ENCODE measurements at places on chromosomes 3 and 15.

GRCh38 chr3:17133632-17134545 lies 249.1 kb downstream of the PLCL2 start:
- no peak for DNase-seq

- no peak for DNase-seq
Observed at GRCh38 chr3:65996589-65996988, 42.1 kb downstream of the MAGI1 start.

DNA sequence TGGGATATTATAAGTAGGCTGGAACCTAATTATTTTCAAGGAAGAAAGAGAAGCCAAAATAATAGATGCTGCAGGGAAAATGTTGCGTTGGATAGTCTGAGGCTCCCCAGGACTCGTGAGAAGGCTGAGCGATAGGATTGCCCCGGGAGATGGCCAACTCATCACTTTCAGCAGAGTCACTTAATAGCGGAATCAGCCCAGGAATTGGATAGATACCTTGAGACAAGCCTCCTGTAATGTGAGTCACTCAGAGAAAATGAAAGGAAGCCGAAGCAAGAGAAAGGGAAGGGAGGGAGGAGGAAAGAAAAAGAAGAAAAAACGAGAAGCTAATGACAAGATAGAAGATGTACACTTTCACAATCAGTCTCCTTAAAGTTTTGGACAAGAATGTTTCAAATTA lies 94.3 kb downstream of the SQOR start:
- no peak for DNase-seq

- peak; percentile 58 for DNase-seq
Observed at GRCh38 chr15:74790080-74790916, 8.4 kb downstream of the CSK start.

- no peak for DNase-seq
Observed at GRCh38 chr3:12962292-12962691, 110.9 kb downstream of the IQSEC1 start.

DNA sequence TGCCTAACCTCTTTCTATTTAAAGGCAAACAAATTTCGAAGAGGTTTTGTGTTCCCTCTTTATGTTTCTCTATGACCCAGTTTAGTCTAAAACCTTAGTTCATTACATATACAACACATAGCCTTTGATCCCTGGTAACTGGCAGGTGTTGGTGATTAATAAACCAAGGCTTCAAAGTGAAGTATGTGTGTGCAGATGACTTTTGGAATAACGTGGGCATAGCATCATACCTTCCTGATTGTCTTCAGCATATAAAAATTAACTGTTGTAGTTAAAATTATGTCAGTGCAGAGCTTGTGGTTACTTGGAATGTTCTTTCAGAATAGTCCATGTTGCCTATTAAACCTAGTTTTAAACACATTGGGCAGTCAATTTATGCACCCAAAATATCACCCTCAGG lies 608.3 kb downstream of the ROBO2 start:
- DNase-seq: no peak

GRCh38 chr15:76298986-76299385 lies 12.3 kb downstream of the ETFA start:
- no peak for DNase-seq

DNA sequence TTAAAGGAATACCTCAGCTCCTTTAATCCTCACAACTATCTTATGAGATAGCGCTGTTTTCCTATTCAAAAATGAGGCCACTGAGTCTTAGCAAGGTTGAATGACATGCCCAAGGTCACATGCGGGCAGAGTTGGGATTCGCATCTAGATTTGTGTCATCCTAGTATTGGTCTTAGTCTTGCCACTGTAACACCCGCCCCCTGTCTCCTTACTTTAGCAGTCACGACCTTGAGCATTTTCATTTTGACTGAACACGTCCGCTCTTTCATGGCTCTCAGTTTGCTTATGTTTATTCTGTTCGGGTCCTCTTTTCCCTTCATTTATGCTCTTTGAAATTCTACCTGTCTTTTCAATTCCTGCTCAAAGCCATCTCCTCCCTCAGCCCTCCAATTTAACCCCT lies 112.5 kb upstream of the CADPS start:
- no peak for DNase-seq

GRCh38 chr3:9231471-9231870 lies 18.0 kb downstream of the SRGAP3 start:
- no peak for DNase-seq

- DNase-seq: no peak
Observed at GRCh38 chr15:95457520-95457919, 873.0 kb upstream of the NR2F2 start.

- DNase-seq: no peak
Observed at GRCh38 chr3:189978753-189979152, 141.9 kb downstream of the P3H2 start.

DNA sequence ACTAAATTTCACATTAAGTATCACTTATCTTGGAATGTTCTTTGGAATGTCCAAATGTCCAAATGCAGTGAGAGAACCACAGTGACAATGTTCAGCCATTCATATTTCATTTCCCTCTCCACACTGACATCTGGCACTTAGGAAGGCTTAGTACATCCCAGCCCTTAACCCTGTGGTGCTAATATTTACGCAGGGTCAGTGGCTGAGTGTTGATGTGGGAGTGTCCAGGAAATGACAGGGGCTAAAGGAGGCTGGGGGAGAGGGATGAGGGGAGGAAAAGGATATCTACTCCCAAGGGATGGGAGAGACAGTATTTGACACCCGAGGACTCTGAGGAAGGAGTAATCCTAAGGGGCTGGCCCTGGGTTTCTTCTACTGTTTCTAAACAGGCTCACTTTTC lies 14.1 kb upstream of the CCR4 start:
- no peak for DNase-seq

- no peak for DNase-seq
Observed at GRCh38 chr3:52086976-52087663, 30.7 kb upstream of the DUSP7 start.

GRCh38 chr15:75785771-75786574 lies 57.3 kb upstream of the UBE2Q2 start:
- peak; percentile 11 for DNase-seq

DNA sequence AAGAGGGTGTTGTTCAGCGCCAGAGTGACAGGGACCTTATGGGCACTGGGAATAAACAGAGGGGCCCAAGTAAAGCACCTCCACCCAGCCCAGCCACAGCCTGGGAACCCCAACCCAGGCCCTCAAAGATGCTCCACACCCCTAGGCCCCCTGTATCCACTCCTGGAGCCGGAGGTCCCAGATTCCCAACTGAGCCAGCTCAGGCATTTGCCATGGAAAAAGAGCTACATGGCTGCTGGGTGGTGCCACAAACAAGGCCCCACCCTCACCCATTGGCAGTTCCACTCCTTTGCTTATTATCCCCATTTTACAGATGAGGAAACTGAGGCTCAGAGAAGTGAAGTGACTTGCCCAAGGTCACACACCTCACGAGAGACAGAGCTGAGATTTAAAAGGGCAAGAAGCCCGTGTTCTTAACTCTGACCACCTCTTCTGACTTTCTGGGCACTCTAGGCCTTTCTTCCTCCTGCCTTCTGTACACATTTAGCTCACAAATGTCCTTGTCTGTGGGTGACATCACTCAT lies 16.9 kb downstream of the ANPEP start:
- DNase-seq: no peak

- DNase-seq: no peak
Observed at GRCh38 chr3:123789160-123789559, 95.0 kb downstream of the MYLK start.

DNA sequence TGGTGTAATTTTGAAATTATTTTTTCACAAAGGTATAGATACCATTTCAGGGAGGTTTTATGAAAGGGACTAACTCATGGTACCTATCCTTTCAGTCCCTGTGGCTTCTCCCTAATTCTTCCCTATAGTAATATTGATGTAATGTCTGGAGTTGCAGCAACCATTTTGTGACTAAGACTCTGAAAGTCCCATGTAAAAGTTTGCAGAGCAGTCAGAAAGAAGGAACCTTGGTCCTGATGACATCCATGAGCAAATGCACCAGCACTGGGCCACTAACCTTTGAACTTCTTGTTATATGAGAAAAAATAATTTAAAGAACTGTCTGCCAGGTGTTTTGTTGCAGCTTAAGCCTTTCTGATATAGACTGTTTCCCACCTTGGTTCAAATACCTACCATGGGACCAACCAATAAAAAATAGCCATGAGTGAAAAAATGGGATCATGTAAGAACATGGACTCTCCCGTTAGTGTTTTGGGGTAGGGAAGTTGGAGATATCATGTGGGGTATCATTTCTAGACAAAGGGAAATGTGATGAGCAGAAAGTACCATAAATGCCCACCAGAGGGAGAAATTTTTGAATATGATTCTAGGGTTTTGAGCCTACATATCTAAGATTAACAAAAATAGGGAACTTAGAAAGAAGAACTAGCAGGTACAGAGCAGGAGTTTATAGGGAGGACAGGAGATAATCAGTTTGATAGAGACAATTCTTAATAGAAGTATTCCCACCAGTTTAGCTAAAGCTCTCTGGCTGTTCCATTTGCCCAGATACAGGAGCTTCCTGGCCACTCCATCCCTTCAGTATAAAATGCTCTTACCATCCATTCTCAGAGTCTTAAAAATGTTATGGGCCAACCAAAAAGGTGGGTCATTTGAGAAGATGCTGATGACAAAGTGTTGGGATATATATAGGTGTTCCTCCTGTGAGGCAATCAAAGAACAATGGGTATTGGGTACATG lies 3.4 kb upstream of the CPOX start:
- no peak for DNase-seq

- peak; percentile 61 for DNase-seq
Observed at GRCh38 chr3:198071602-198072287, 111.7 kb downstream of the LMLN start.

GRCh38 chr15:33158366-33158765 lies 36.1 kb downstream of the FMN1 start:
- no peak for DNase-seq

DNA sequence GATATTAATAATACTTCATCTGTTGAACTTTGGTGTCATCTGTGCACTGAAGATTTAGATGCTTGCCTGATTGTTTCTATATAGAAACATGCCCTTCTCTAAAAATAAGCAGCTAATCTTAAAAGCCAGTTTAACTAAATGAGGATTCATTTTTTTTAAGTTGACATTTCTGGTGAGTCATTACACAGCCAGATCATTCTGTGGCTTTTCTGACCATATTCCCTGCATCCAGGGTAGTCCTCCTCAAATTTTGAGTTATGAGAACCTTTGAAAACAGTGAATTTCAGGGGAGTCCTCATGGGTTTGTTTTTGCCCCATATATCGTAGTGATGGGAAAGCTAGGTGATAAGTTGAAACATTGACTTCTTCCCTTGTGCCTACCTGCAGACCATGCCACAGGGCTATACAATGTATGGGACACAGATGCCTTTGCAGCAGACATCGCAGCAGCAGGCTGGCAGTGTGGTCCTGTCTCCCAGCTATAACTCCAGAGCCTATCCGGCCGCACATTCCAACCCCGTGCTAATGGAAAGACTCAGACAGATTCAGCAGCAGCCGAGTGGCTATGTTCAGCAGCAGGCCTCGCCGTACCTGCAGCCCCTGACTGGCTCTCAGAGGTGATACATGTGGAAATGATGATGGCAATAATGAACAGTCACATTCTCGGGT lies 26.5 kb upstream of the P2RY12 start:
- DNase-seq: no peak

DNA sequence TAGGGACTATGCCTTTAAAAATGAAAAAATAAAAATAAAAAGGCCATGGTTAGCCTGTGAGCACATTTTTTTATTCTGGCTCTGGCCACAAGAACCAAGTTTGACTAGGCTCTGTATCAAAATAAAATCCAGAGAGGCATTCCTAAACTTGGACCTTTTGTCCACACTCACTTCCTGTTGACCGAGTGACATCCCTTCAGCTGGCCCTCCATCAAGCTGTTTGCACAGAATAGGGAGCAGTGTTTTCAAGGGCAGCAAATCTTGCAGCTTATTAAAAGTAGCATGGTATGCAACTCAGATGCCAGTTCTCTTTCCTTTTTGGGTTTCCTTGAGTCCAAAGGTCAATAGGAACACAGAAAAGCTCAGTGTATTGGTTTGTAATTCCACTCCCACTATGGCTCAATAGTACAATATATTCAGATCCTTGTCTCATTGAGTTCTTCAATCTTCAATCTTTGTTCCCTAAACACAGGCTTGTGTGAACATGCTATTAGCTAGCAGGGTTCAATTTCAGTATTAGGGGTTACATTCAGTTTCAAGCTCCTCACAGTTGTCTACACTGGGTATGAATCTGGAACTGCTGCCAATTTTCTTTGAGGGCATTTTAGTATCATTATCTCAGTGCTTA lies 244.5 kb downstream of the RBMS3 start:
- no peak for DNase-seq

- no peak for DNase-seq
Observed at GRCh38 chr15:71526060-71526820, 284.1 kb upstream of the NR2E3 start.

DNA sequence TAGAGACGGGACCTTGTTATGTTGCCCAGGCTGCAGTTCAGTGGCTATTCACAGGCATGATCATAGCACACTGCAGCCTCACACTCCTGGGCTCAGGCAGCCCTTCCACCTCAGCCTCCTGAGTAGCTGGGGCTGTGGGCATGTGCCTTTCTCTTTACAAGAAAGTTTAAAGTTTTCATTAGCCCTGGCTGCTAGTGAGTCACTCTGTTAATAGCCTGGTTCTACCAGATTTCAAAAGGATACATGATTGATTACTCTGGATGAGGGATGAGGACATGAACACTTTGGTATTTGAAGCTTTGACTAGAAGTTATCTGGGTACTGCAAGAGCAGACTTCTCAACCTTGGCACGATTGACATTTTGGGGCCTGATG lies 95.1 kb downstream of the DHX36 start:
- DNase-seq: no peak

GRCh38 chr15:59997070-59997701 lies 6.9 kb upstream of the FOXB1 start:
- DNase-seq: peak; percentile 71

- DNase-seq: no peak
Observed at GRCh38 chr15:93070551-93071296, 18.3 kb downstream of the RGMA start.

- DNase-seq: no peak
Observed at GRCh38 chr15:64774037-64774628, 1.3 kb downstream of the RBPMS2 start.

- peak; percentile 46 for DNase-seq
Observed at GRCh38 chr15:63203451-63204090, 14.2 kb downstream of the RAB8B start.

- DNase-seq: no peak
Observed at GRCh38 chr3:171789759-171790505, 20.4 kb downstream of the PLD1 start.

DNA sequence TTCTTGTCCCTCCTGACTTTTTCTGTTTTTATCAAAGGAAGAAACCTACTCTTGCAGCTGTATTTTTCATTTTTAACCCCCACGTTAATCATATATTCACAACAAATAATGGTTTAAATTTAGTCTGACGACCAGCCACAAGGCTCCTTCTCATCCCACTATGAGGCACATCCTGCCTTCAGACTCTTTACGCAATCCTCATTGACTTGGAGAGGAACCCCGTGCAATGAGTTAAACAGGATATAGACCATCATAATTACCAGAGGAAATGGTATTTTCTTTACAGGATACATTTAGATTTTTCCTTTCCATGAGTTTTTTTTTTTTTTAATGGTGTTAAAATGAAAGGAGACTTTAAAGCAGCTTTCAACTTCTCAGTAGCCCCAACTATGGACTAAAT lies 68.5 kb downstream of the WWTR1 start:
- no peak for DNase-seq

- no peak for DNase-seq
Observed at GRCh38 chr15:45064386-45064785, 41.4 kb downstream of the SORD start.

Measured in CD4-positive, alpha-beta T cell treated with Interleukin-6 for 4 hours (primary cell).